Stimulated activated CD8-positive, alpha-beta memory T cell treated with anti-CD3 and anti-CD28 coated beads, Interleukin-15, amount 100 ng/mL, for 1 hour (primary cell): ENCODE measurements at places on chromosomes 5 and 9.

GRCh38 chr5:171840711-171841522 is 55.3 kb downstream of the SMIM23 start:
- no peak for DNase-seq

GRCh38 chr9:104795082-104795481 is 31.2 kb downstream of the NIPSNAP3B start:
- DNase-seq = no peak

GRCh38 chr9:89886281-89886700 is 281.5 kb downstream of the GADD45G start:
- no peak for DNase-seq

GRCh38 chr5:95163079-95163478 is 121.8 kb downstream of the MCTP1 start:
- no peak for DNase-seq

GRCh38 chr9:20620650-20621470 is 1.4 kb downstream of the MLLT3 start:
- peak; percentile 14 for DNase-seq

- DNase-seq = no peak
These were observed 45.1 kb upstream of the GARNL3 start for GRCh38 chr9:127219520-127219919.

DNA sequence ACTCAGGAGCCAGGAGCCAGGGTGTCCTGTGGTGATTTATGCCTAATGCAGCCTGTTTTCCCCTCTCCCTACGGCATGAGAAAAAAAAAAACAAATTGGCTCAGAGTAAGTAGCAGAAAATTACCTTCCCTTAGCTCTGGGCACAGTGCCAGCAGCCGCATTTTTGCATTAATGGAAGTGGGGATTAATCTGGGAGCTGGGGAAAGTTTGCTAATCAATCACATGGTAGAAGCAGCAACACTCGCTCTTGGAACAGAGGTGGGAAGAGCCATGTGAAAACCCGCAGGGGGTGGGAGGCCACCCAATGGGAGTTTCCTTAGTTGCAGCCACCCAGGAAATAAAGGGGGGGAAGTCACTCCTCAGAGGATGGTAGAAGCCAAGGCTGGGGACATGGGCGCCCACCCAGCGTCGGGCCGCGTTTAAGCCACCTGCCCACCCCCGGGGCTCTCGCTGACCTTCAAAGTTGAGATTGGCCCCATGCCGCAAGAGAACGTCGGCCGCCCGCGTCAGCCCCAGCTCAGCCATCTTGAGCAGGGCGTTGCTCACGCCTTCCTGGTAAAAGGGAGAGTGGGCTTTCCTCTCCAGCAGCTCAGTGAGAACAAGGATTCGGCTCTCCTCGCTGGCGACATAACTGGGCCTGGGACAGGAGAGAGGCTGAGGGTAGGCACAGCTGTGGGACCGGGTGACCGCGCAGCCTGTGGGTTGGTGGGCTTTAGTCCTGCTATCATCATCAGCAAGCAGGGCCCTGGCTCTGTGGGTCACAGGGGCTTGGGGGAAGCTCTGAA is 1.7 kb downstream of the ASB6 start:
- DNase-seq = no peak

GRCh38 chr5:67283988-67284487 is 87.4 kb upstream of the CD180 start:
- DNase-seq = no peak

DNA sequence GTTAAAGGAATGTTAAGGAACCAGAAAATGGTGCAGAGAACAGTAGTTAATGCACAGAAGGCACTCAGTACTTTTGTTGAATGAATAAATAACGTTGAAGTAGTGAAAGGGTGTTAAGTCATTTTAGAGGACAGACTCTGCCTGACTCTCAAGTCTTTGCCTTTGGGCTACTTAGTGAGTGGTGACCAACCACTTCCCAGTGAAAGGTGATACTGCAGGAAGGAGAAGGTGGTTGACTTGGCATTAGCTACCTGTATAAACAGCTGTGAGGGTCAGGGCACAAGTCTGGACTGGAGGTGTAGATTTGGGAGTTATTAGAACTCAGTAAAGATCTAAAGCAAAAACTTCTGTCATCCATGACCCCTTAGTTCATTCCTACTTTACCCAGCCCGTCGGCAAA is 4.9 kb upstream of the SHB start:
- DNase-seq = no peak

- DNase-seq = no peak
These were observed 17.5 kb downstream of the TLE1 start for GRCh38 chr9:81671880-81672280.

DNA sequence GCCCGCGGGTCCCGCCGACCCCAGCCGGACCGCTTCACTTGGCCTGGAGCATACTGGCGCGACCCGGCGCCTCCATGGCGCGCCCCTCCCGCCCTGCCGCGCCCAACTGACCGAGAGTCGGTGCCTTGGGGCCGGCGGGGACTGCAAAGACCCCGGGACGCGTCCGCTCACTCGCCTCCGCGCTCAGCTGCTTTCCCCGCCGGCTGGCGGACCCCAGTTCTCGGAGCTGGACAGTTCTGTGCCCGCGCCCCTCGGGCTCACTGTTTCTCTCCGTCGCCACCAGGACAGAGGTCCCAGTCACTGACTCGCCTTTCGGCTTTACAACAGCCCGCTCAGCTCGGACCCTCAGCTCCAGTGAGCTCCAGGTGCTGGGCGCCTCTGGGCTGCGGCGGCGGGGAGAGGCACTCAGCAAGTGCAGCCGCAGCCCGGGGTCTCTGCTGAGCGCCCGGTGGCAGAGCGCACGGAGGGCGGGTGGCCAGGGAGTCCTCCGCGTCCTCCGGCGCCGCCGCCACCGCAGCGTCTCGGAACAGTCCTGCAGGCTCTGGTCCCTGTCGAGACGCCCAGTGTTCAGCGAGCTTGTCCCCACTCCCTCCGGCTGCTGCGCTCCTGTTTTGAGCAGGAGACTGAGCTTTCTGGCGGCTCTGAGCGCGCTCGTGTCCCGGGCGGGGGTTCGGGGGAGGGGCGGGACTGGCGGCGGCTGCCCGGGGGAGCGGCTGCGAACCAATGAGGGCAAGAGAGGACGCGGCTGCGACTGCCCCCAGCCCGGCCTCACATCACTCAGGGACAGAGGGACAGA is at the start of gene SMIM32:
Gene SMIM32 (minus strand): TSS at position 637 of the 796 bp plus-strand sequence. CDS start 638 bp downstream, outside the sequence.
- no peak for DNase-seq

DNA sequence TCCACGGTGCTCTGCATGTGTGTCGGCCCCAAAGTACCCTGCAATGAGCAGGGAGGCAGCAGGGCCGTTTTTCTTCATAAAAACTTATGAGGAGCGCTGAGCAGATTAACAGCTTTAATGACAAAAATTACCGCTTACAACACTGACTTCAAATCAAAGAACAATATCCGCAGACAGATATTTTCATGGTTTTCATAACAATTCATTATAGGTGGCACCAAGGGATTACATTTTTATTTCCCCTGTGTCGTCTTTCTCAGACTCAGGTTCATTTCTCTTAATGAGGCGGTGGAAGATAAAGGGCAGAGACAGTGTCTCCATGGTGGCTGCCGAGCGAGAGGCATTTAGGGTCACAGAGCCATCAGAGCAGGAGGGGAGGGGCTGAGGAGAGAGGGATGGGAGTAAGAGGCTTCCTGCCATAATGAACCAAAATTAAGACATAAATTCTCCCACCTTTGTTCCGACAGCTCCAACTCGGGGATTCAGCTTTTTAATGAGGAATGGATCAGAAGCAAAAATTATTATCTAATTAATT is 240.7 kb upstream of the CLINT1 start:
- no peak for DNase-seq

DNA sequence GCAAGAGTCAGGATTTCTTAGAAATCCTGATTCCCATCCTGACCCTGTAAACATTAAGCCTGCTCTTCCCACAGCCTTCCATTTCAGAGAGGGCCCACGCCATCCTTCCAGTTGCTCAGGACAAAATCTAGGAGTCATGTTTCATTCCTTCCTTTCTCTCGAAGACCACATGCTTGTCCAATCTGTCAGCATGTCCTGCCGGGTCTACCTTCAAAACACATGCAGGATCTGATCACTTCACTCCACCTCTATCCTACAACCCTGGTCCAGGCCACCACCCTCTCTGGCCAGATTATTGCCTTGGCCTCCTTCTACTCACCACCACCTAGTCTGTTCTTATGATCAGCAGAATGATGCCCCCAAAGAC is 79.8 kb downstream of the C5orf15 start:
- no peak for DNase-seq

- no peak for DNase-seq
These were observed 7.8 kb downstream of the ZFR start for GRCh38 chr5:32436553-32437242.

- DNase-seq = no peak
These were observed 517.7 kb upstream of the CLINT1 start for GRCh38 chr5:158376679-158377078.

DNA sequence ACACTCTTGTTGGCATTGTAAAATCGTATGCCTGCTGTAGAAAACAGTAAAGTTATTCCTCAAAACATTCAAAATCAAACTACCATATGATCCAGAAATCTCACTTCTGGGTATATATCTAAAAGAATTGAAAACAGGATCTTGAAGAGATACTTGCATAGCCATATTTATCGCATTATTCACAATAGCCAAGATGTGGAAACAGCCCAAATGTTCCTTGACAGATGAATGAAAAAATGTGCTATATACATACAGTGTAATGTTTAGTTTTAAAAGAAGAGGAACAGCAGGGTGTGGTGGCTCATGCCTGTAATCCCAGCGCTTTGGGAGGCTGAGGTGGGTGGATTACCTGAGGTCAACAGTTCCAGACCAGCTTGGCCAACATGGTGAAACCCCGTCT is 234.1 kb upstream of the DAB2 start:
- no peak for DNase-seq

GRCh38 chr5:149015126-149015525 is 47.7 kb downstream of the SH3TC2 start:
- DNase-seq = no peak

DNA sequence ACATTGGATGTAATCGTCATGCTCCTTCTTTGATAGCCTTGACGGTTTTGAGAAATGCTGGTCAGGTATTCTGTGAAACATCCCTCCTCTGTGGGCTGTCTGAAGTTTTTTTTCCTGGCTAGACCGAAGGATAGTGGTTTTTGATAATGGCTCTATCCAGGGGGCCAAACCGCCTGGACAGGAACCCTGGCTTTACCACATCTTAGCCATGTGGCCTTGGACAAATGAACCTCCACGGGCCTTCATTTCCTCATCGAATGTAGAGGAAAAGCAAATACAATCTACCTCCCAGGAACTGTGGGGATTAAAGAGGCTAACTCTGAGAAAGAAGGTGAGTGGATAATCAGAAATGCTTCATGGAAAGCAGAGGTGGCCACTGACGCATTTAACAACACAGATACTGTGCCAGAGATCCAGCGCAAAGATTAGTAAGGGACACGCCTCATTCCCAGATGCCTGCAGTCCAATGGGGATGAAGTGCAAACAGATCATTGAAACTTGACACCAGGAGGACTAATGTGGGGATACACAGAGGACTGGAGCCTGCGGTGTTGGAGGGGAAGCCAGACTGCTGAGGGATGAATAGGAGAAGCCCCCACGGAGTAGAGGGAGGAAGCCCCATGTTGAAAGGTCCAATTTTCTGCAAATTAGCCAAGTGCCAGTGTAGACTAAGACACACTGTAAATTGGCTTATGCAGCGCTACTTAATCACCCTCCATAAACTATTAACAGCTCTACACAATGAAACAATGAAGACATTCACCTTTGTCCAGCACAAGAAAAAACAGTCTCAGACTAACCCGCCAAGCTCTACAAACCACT is 41.6 kb downstream of the MYO10 start:
- DNase-seq = no peak

GRCh38 chr5:127428276-127428675 is 89.2 kb upstream of the PRRC1 start:
- no peak for DNase-seq

- no peak for DNase-seq
These were observed 3.3 kb downstream of the STKLD1 start for GRCh38 chr9:133379153-133380086.

GRCh38 chr5:6328173-6328572 is 50.2 kb downstream of the MED10 start:
- DNase-seq = no peak

DNA sequence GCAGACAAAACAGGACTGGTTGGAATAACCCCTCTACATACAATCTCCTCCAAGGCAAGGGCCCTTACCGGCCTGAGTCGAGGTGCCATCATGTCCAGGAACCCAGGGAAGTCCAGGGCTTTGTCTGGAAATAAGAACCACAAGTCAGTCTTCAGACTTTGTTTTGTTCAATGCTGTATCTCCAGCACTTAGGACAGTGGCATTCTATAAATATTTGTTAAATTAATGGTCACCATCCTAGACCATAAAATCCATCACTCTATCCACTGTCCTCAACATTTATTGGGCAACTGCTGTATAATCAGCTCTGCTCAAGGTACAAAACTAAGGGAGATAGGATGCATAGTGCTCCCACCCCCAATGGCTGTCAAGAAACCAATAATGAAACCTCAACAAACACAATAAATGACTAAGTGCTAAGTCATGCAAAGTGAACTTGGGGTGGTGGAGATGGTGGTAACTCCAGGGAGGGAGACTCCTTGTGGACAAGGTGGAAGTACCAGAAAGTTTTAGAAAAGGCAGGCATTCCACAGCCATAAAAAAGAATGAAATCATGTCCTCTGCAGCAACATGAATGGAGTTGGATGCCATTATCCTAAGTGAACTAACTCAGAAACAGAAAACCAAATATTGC is 5.0 kb downstream of the RELL2 start:
- no peak for DNase-seq

DNA sequence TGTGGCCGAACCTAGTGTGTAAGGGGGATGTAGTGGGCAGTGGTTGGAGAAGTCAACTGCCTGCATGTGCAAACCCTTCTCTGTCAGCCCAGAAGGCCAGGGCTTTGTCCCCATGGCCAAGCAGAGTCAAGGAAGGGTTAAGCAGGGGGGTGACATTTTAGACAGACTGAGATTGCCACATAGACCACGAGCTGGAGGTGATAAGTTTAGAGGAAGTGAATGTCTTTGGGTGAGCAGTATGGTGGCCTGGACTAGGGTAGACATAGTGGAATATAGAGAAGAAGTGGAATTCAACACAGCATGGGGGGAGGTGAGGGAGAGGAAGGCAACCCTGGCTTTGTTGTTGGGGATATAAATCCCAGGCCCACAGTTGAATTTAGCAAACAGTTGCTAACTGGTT is 38.7 kb upstream of the CDKN2AIPNL start:
- DNase-seq = no peak

DNA sequence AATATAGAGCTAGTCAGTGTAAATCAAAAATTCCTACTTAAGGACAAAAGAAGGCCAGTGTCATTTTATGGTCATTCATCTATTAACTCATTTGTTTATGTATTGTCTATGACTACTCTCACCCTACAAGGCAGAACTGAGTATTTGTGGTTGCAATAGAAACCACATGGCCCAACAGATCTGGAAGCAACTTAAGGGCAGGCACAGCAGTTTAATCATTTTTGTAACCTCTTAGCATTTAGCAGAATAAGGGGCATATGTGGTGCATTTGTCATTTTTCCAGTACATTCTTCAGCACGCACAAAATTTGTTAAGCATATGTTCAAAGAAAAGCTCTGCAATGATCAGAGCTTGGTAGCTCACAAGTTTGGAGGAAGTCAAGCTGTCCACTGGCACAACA is 1.1 kb downstream of the FKBP15 start:
- DNase-seq = no peak

- DNase-seq = no peak
These were observed 112.3 kb downstream of the TRPM6 start for GRCh38 chr9:74775396-74775795.

- DNase-seq = no peak
These were observed 30.0 kb downstream of the ZNF131 start for GRCh38 chr5:43150748-43151147.

GRCh38 chr5:168780888-168781287 is 201.7 kb upstream of the PANK3 start:
- no peak for DNase-seq

- DNase-seq = no peak
These were observed 61.6 kb upstream of the SPTLC1 start for GRCh38 chr9:92176800-92177185.

GRCh38 chr9:95595721-95596295 is 79.0 kb upstream of the PTCH1 start:
- DNase-seq = no peak
